ENCODE measurements at places on chromosomes 2 and 18. TPM values are rescaled to one million over a fixed set of nuclear protein-coding genes. Genes with fewer than 3 reads are reported as not detected.

Gene VIL1
- total RNA-seq = 0.27 TPM

Gene NEU4
- 0.29 TPM for total RNA-seq

Gene CD8B2
- total RNA-seq = 0.15 TPM

Gene SLC8A1
- 0.73 TPM for total RNA-seq

Gene WBP1
- total RNA-seq = 49.4 TPM

Gene REG1A
- total RNA-seq = not detected

Gene SCTR
- total RNA-seq = not detected

Gene HOXD10
- total RNA-seq = not detected

Gene LIMS4
- total RNA-seq = 0.59 TPM

Gene CLEC4F
- total RNA-seq = 0.27 TPM

Gene PLA2R1
- not detected for total RNA-seq

Gene TXNDC2
- not detected for total RNA-seq

Gene FNDC4
- not detected for total RNA-seq

Gene PTH2R
- total RNA-seq = 0.07 TPM

Gene TSPYL6
- not detected for total RNA-seq

Gene GTF2A1L
- total RNA-seq = not detected

Gene MLPH
- not detected for total RNA-seq

Gene CCDC85A
- total RNA-seq = not detected

Gene GREB1
- total RNA-seq = 0.27 TPM

Gene STAT4
- 95.0 TPM for total RNA-seq

Gene FIGN
- not detected for total RNA-seq

Gene CDH19
- total RNA-seq = not detected

Gene DNER
- not detected for total RNA-seq

Gene UGT1A3
- total RNA-seq = not detected

Gene IMMT
- 148 TPM for total RNA-seq

Gene FAP
- 0.76 TPM for total RNA-seq

Gene PTPN4
- 47.6 TPM for total RNA-seq

Gene KCNJ3
- not detected for total RNA-seq

Gene IL1A
- total RNA-seq = 1.7 TPM

Gene GTF3C2
- total RNA-seq = 70.0 TPM

Gene LRRC30
- total RNA-seq = not detected

Gene NT5DC4
- not detected for total RNA-seq

Gene NAT8
- total RNA-seq = not detected

Gene ASB18
- total RNA-seq = not detected

Gene ATP6V1C2
- not detected for total RNA-seq

Gene CRYBA2
- not detected for total RNA-seq

Gene NT5C1B
- not detected for total RNA-seq

Gene CPS1
- total RNA-seq = 0.34 TPM

Gene GRP
- total RNA-seq = not detected

Gene HOXD13
- not detected for total RNA-seq

Gene COLEC11
- total RNA-seq = not detected

Gene SPATA3
- total RNA-seq = not detected

Gene RESP18
- not detected for total RNA-seq

Gene PSMA8
- 0.27 TPM for total RNA-seq

Gene GPBAR1
- total RNA-seq = 1.8 TPM

Gene TRAK2
- total RNA-seq = 42.3 TPM

Gene GAL3ST2
- not detected for total RNA-seq

Gene ERFE
- not detected for total RNA-seq

Measured in T-helper 1 cell treated with Interleukin-12 subunit alpha and Interleukin-12 subunit beta and Interleukin-4 antibody, amounts not matched to agents 30 ng/mL and 1 ng/mL, for 36 hours (primary cell).